ENCODE measurements at places on chromosomes 12 and 14. TPM values are rescaled to one million over a fixed set of nuclear protein-coding genes. Genes with fewer than 3 reads are reported as not detected.

Gene STK38L
- total RNA-seq, result 22.0 TPM

Gene NKX2-1
- not detected for total RNA-seq

Gene AKAP6
- total RNA-seq, result 1.8 TPM

DNA sequence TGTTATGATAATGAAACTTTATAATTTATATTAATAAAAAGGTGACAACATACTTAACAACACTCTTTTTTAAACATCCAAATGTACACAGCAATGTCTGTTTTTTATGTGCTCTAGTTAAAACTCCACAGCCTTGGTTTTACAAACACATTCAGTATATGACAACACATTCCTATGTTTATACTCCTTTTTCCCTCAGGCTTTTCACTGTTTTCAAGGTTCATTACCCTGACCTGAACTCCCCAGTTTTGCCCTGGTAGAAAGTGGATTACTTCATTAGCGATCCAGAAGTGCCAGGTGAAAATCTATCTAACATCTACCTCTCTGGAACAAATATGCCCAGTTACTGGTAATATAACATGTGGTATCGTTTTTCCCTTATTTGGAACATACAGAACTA is 340.2 kb upstream of the DDHD1 start:
- H3K27me3 ChIP-seq, result peaks cover 2% of the 10 kb centered on the region
- H3K4me3 ChIP-seq, result no peak overlapping the region
- H3K27ac ChIP-seq, result no peak overlapping the region
- no peak for DNase-seq

- DNase-seq, result no peak
- H3K27ac ChIP-seq, result no peak overlapping the region
- H3K4me3 ChIP-seq, result no peak overlapping the region
Measured at GRCh38 chr12:95674631-95675030, 115.9 kb downstream of the NTN4 start.

GRCh38 chr14:35406506-35407305 is 2.2 kb upstream of the NFKBIA start:
- no peak overlapping the region for H3K27ac ChIP-seq
- H3K27me3 ChIP-seq, result no peaks in the 10 kb centered on the region
- DNase-seq, result no peak
- no peak overlapping the region for H3K4me3 ChIP-seq

DNA sequence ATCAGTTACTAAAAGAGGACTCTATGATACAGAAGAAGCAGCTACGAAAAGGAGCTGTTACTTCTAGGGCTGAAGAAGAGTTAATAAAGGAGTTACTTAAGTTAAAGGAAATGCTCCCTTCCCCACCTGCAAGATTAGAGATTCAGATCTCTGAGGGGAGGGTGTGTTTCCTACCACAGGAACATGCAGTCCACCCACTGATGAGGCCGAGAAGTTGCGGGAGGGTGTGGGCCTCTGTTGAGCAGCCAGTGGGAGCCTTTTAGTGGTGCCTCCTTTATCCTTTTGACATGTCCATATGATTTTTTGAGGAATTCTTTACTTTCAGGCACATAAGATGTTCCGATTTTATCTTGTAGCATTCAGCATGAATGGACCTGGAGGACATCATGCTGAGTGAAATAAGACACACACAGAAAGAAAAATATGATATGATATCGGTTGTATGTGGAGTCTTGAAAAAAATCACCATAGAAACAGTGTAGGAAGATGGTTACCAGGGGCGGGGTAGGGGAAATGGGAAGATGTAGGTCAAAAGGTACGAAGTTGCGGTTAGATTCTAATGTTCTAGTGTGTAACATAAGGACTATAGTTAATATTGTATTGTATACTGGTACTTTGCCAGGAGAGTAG is 4.4 kb upstream of the M6PR start:
- H3K27ac ChIP-seq, result peak overlapping the region; percentile 71
- no peak for DNase-seq
- H3K27me3 ChIP-seq, result no peaks in the 10 kb centered on the region
- H3K4me3 ChIP-seq, result peak overlapping the region; percentile 46
- peaks cover 30% of the 10 kb centered on the region for H3K4me1 ChIP-seq

DNA sequence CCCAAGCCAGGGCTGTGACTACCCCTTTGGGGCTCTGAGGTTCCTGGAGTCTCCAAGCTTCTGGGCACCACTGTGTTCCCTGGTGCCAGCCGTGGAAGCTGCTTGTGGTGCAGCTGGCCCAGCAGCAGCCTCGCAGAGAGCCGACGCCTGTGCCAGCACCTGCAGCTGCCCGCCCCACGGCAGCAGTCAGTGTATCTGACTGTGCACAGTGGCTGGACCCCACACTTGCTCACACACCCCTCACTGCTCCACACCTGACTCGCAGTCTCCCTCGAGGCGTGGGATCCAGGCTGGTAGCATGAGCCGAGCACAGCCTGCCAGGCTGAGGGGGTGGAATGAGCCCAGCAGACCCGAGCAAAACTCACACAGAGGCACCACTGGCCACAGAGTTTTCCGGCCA is 325.2 kb downstream of the PCNX1 start:
- no peak overlapping the region for H3K27ac ChIP-seq
- peaks cover 5% of the 10 kb centered on the region for H3K27me3 ChIP-seq
- H3K36me3 ChIP-seq, result no peaks in the 10 kb centered on the region
- no peak overlapping the region for H3K4me3 ChIP-seq
- H3K4me1 ChIP-seq, result peaks cover 4% of the 10 kb centered on the region

DNA sequence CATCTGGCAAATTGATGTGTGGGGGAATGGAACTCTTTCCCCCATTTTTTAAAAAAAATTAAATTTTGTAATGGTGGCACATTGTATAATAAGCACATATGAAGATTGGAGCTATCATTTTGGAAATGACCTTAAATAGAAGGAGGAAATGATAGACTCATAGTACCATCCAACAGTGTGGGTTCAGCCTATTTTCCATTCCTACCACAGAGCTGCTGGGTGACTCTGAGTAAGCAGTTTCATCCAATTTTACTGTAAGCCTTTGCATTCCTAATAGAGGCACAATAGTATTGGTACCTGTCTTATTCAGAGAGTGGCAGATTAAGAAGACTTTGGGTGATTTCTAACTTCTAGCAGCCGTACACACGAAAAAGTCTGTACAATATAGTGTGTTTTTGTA is 304.5 kb downstream of the RAD51B start:
- H3K4me1 ChIP-seq, result no peaks in the 10 kb centered on the region
- no peak for DNase-seq
- H3K4me3 ChIP-seq, result no peak overlapping the region
- no peaks in the 10 kb centered on the region for H3K27me3 ChIP-seq
- no peak overlapping the region for H3K27ac ChIP-seq

- H3K4me1 ChIP-seq, result no peaks in the 10 kb centered on the region
- H3K27ac ChIP-seq, result no peak overlapping the region
- no peak for DNase-seq
- H3K36me3 ChIP-seq, result no peaks in the 10 kb centered on the region
- H3K4me3 ChIP-seq, result no peak overlapping the region
Measured at GRCh38 chr12:31218203-31219025, 107.5 kb downstream of the SINHCAF start.

DNA sequence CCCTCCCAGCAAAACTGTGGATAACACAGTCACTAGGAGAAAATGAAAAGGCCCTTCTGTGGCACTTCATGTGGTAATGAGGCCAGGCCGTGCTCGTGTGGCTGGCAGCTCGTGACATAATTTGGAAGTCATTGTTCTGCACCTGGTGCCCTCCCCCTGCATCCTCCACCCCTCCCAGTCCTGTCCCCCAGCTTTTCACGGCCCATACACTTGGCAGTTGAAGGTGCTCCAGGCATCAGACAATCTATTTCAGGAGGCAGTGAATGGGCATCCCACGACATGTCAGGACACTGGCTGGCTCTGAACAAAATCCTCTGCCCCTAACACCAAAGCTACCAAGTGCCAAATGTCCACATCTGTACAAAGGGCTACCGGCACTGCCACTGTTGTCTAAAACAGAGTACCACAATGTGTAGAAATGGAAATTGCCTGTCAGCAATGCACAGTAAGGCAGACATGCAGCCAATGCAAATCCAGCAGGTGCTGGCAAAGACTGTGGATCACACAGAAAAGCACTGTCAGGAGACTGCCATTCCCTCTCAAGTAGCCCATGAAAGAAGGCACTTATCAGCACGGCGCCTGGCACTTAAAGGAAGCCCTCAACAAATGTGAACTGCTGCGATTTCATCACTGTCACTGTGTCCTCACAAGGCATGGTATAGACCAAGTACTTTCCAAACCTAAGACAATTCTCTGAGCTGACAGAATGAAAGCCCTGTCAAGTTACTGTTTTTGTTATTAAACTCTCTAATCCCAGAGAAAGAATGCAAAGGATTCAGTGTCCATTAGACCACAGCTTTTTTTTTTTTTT is 39.1 kb downstream of the CORO1C start:
- DNase-seq, result peak; percentile 36
- peak overlapping the region; percentile 79 for H3K4me3 ChIP-seq
- peaks cover 56% of the 10 kb centered on the region for H3K4me1 ChIP-seq
- no peaks in the 10 kb centered on the region for H3K27me3 ChIP-seq
- peak overlapping the region; percentile 89 for H3K27ac ChIP-seq
- peaks cover 10% of the 10 kb centered on the region for H3K36me3 ChIP-seq

GRCh38 chr12:98730412-98730811 is 85.3 kb downstream of the APAF1 start:
- H3K4me1 ChIP-seq, result no peaks in the 10 kb centered on the region
- H3K27me3 ChIP-seq, result no peaks in the 10 kb centered on the region
- DNase-seq, result no peak
- peaks cover 14% of the 10 kb centered on the region for H3K36me3 ChIP-seq
- no peak overlapping the region for H3K4me3 ChIP-seq
- no peak overlapping the region for H3K27ac ChIP-seq

Gene HEATR5A
- 11.5 TPM for total RNA-seq

Gene CIROP
- not detected for total RNA-seq

GRCh38 chr12:90233168-90234100 is 524.8 kb upstream of the ATP2B1 start:
- H3K4me3 ChIP-seq, result no peak overlapping the region
- no peak overlapping the region for H3K27ac ChIP-seq
- no peaks in the 10 kb centered on the region for H3K36me3 ChIP-seq
- peaks cover 6% of the 10 kb centered on the region for H3K27me3 ChIP-seq
- peaks cover 1% of the 10 kb centered on the region for H3K4me1 ChIP-seq

DNA sequence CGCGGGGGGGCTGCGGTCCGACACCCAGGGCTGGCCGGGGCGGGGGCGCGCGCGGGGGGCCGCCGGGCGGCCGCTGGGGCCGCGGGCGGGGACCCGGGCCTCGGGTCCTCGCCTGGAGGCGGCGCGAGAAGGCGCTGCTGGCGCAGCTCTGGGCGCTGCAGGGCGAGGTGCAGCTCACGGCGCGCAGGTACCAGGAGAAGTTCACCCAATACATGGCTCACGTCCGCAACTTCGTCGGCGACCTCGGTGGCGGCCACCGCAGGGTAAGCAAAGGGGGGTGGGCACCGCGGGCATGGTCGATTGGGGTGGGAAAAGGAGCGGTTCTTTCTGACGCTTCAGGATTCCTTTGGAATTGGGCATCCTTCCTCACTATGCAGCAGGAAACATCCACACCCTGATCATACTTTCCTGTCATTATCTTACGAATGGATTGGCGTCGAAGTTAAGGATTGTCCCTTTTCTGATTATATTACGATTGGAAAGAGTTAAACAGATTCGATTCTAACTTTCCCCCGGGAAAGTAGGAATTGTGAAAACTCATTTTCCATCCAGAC is 798 bp downstream of the PDZRN4 start:
- DNase-seq, result no peak
- no peak overlapping the region for H3K27ac ChIP-seq
- H3K27me3 ChIP-seq, result peaks cover 37% of the 10 kb centered on the region
- H3K4me3 ChIP-seq, result no peak overlapping the region

Gene CDCA3
- total RNA-seq, result 76.7 TPM

DNA sequence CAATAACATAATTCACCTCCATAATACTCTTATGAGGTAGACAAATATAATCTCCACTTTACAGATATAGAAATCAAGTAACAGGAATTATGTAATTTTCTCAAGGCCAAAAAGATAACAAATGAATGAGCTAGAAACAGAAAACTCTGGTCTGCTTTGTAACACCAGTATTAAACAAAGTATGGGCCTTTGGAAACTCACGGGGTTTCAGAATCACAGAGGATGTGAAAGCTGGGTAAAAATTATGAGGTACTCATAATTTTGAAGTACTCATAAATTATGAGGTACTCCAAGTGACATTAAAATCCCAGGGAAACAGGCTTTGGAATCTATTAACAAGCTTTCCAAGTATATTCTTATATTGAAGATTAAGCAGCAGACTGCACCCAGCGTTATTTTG is 140.2 kb downstream of the MED13L start:
- DNase-seq, result no peak
- H3K27ac ChIP-seq, result peak overlapping the region; percentile 70
- H3K4me3 ChIP-seq, result peak overlapping the region; percentile 9
- peaks cover 4% of the 10 kb centered on the region for H3K36me3 ChIP-seq
- peaks cover 55% of the 10 kb centered on the region for H3K4me1 ChIP-seq

- H3K4me3 ChIP-seq, result no peak overlapping the region
- no peaks in the 10 kb centered on the region for H3K4me1 ChIP-seq
- H3K27me3 ChIP-seq, result no peaks in the 10 kb centered on the region
- H3K27ac ChIP-seq, result no peak overlapping the region
- no peaks in the 10 kb centered on the region for H3K36me3 ChIP-seq
Measured at GRCh38 chr14:33655421-33655820, 295.5 kb downstream of the EGLN3 start.

GRCh38 chr12:89352242-89352491 is 134 bp downstream of the DUSP6 start:
- peak overlapping the region; percentile 97 for H3K27ac ChIP-seq
- H3K36me3 ChIP-seq, result peaks cover 40% of the 10 kb centered on the region
- peak overlapping the region; percentile 98 for H3K4me3 ChIP-seq
- H3K4me1 ChIP-seq, result peaks cover 41% of the 10 kb centered on the region
- H3K27me3 ChIP-seq, result no peaks in the 10 kb centered on the region
- DNase-seq, result no peak

- H3K27me3 ChIP-seq, result no peaks in the 10 kb centered on the region
- no peak overlapping the region for H3K27ac ChIP-seq
Measured at GRCh38 chr12:101769865-101770264, 30.6 kb upstream of the SYCP3 start.

Gene AJUBA
- 1.3 TPM for total RNA-seq

DNA sequence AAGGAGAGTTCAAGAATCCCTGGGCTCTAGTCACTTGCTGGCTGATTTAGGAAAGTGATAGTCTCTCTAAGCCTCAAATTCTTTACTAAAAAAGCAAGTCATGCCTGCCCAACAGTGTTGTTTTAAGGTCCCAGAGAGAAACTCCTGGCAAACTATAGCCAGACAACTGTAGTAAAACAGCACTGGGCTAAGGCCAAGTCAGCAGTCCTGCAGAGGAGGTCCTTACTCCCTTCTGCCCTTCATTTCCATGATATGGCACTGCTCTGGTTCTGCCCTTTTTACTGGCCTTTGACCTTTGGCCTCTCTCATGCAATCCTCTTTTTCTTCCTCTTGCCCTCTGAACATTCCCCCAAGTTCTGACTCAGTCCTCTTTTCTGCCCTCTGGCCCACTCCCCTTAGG is 74.9 kb downstream of the VWF start:
- no peaks in the 10 kb centered on the region for H3K4me1 ChIP-seq
- H3K36me3 ChIP-seq, result no peaks in the 10 kb centered on the region
- H3K27me3 ChIP-seq, result peaks cover 5% of the 10 kb centered on the region
- H3K4me3 ChIP-seq, result no peak overlapping the region
- DNase-seq, result no peak
